Left ventricle myocardium superior (tissue), 1 donor: ENCODE measurements at places on chromosomes 3 and 15. TPM values are rescaled to one million over a fixed set of nuclear protein-coding genes. Genes with fewer than 3 reads are reported as not detected.

Gene TICRR
- 0.12 TPM for total RNA-seq

Gene HIGD2B
- total RNA-seq, result not detected

Gene ST3GAL6
- total RNA-seq, result 27.0 TPM

Gene MINAR1
- total RNA-seq, result 0.07 TPM

Gene PRSS50
- 0.10 TPM for total RNA-seq

- DNase-seq, result peak; percentile 58
Measured at GRCh38 chr15:92899948-92900730, at the start of gene CHD2. CHD2 (plus strand) TSS chr15:92900324; CDS start chr15:92901238, 914 bp downstream.

DNA sequence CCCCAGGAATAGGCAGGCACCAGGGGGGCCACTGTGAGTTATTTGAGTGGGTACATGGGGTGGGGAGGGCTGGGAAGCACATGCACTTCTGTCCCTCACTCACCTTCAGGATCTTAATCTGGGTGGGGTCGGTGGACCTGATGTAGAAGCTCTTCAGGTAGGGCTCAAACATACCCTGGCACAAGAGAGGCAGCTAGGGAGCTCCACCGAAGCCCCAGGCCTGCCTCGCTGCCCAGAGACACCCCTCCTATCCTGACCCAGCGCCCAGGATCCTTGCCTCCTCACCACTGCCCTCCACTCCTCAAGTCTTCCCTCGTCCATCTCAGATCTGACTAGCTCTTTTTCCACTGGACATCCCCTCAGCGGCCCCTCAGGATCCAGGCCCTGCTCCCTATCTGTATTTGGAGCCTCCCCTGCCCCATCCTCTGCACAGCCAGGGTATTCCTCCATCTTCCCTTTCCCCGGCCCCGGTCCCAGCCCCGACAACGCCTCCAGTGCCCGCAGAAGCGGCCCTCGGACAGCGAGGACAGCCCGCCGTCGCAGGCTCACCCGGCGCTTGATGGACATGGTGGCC lies 30.0 kb downstream of the AP3B2 start:
- no peak for DNase-seq

DNA sequence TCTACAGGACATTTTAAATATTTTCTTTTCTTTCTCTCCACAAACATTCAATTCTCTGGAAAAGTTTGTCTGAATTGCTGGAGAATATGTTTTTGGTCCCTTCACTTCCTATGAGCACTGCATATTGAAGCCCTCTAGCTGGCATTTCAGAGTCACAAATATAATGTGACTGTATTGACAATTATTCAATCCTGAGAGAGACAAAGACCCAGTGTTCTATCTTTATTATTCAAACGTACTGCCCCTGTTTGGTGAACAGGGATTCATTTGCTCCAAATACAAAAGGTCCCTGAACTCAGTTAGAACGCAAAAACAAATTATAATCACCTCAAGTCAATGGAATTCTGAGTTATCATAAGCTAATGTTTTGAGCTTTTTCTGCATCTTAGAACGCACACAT lies 173.1 kb upstream of the CDIN1 start:
- DNase-seq, result no peak

- DNase-seq, result no peak
Measured at GRCh38 chr15:41821831-41822230, 6.1 kb upstream of the JMJD7 start.

DNA sequence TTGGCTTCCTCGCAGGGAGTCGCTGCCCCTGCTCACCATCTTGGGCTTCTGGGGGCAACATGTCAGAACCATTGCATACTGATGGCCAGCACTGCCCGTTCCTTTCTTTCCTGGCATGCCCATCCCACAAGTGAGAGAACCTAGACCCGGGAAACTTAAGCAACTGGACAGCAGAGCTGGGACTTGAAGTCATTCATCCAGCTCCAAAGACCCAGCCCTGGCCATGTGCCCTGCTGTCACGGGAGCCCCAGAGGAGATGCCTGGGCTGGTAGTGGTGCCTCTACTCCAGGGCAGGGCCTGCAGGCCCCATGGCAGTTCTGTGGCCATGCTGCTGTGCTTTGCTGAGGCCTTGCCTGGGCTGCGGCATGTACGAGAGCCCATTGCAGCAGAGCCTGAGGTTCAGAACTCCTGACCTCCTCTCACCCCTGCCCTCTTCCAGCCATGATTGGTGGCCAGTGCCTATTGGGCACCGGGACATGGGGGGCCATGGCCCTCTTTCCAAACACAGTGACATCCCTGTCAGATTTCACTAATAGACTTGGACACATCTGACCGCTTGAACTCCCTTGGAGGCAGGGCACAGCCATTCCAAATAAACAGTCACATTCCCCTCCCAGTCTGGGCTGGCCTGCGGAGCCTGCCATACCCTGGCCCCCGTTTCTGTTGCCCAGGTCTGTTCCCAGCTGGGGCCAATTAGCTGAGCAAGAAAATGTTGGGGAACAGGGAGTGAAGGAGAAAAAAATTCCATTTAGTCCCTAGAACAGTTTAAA lies 115.9 kb downstream of the EEFSEC start:
- no peak for DNase-seq

DNA sequence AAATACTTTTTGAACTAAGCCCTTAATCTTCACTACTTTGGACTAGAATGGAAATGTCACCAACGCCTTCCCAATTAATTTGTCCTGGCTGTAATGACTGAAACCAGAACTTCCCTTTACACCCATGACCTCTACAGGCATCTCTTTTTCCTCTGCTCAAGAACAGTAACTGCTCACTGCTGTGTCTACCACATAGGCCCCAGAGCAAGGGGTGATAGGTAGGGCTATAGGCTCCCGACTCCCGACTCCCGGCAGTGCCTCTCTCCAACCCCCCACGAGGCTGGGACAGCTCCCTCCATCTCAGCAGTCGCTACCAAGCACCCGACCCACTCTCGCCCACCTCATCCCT lies 384 bp upstream of the LEKR1 start:
- no peak for DNase-seq

- DNase-seq, result no peak
Measured at GRCh38 chr3:70298385-70298784, 14.1 kb downstream of the MDFIC2 start.

DNA sequence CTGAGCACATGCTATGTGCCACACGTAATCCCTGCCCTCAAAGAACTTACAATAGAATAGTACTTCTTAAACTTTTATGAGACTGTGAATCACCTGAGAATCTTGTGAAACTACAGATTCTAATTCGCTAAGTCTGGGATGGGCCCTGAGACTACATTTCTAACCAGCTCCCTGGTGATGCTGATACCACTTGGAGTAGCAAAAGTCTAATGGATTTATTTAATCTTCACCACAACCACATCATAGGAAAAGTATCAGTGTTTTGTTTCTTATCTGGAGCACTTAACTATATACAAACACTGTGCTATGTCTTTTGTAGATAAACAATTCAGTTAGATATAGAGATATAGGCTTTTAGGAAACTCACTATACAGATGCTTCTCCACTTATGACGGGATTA lies 23.8 kb upstream of the TCF12 start:
- DNase-seq, result no peak

DNA sequence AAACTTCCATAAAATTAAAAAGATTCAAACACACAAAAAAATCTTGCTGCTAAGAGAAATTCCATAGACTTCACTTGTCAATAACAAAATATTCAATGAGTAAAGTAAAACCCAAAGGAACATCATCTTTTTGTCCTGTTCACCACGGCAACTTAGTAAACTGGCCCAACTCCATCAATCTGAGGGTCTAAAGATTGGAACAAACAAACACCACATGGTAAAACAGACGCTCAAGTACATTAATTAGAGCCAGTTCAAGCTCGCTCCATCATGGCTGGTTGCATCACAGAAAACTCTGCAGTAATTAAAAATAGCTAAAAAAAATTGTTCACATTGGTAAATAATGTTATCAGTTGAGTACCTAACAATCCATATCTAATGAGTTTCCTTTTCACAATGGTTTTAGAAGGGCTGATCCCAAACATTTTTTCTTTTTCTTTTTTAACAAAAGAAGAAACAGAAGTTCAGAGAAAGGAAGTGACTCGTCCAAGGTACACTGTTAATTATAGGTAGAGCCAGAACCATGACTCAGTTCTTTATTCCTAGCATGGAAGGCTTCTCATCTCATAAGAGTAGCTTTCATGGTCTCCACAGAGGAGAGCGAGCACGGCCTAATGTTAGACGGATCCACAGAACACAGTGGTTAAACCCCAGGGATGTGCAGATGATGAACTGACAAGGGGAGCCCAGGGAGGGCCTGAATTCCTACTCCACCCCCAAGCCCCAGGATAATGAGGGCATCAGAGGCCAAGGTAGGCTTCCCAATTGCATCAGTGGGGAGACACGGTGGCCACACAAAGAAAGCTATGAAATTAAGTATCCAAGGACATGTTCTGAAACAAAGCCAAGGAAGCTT lies 79.2 kb upstream of the ARHGEF3 start:
- no peak for DNase-seq

GRCh38 chr3:133745108-133745507 lies 1.1 kb upstream of the TF start:
- DNase-seq, result no peak

DNA sequence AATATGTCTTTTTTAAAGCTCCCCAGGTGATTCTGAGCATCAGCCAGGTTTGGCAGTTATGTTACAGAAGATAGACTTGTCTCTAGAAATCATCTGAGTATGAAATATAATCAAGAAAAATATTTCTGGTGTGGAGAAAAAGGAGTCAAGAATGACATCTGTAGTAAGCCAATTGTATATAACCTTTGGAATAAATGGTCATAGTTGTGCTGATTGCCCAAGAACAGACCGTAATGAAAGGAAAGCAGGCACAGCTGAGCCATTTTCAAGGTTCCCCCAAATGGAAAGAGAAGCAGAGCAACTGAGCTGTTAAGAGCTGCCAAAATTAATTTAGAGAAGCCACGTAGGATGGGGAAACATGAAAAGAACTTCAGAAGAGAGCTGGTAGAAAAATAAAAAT lies 26.6 kb downstream of the GOLM2 start:
- no peak for DNase-seq

DNA sequence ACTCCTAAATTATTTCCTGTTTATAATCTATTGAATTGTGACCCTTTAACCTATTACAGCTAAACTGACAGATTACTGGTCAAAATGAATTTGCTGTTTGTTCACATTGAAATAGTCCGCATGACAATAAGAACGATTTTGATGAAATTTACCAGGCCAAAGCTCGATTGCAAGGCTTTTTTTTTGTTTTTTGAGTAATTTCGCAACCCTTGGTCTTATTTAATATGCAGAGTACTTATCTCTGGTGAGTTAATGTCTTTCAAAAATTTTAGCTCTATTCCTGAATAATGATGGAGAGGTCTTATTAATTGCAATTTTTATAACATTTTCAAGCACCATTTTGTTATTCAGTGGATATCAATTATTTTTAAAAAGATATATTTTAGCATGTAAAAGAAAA lies 362.4 kb downstream of the OTOL1 start:
- no peak for DNase-seq

DNA sequence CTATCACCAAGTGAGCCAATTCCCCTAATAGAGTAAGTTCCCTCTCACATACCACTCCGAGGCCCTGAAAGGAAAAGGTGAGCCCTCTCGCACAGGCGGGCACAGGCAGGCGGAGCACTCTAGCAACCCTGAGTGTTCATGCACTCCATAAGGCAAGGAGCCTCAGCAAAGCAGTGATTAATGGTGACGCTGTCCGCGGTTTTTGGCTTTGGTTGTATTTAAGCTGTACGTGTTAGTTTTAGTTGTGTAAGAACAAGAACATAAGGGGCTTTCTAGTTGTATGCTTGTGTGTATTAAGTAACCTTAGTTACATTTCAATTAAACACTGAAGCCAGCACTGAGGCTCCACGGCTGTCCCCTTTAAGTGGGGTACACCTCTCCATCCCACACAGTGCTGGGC lies 33.1 kb downstream of the KLHL25 start:
- DNase-seq, result no peak

GRCh38 chr3:124126436-124127023 lies 134.6 kb upstream of the ROPN1 start:
- DNase-seq, result no peak

DNA sequence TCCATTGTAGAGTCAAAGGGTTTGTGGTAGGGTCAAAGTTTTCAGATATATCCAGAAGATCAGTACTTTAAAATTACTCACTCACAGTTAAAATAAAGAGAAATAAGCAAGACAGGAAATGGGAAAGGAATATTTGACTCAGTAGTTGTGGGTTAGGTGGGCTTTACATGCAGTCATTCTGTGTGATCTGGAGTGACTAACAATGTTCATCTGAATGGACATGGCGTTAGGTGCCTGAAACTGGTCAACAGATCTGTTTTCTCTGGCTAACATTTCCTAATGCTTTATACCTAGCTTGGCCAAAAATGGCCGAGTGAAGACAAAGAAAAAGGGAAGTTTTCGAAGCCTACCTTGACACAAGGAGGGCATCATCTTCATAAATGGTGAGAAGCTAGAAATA lies 133.4 kb upstream of the SATB1 start:
- DNase-seq, result no peak

DNA sequence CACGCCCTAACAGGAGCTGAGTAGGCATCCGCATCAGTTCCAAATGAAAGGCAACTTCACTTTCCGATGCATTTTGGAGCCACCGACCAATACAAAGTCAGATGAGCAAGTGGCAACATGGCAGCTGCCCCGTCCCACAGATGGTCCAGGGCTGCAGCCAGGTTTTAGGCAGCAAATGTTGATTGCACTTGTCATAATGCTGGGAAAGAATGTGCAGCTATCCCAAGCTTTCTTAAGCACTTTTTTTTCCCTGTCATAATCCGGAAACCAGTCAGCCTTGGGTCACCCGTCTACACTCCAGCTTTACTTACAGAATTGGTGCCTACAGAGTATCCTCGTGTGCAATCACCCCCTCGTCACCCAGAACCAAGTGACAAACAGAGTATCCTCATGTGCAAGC lies 147.7 kb downstream of the CHSY1 start:
- no peak for DNase-seq

- peak; percentile 84 for DNase-seq
Measured at GRCh38 chr3:53089511-53089910, 40.7 kb downstream of the RFT1 start.

DNA sequence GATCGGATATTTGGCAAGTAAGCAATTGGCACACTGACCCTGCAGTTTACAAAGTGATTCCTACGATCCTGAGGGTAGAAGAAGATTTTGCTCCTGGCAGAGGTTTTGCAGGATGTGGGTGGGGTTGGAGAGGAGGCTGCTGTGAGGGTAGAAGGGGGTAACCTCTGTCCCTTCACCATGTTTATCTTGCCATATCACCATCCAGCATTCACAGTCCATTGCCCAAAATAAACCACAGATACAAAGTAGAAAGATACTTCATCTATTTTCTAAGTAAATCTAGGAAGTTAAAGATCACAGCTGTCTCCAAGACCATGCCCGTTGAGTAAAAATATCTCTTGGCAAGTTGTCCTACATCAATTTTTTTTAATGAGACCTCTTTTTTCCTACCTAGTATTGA lies 51.6 kb downstream of the LIPC start:
- no peak for DNase-seq
